ENCODE measurements at places on chromosomes 1 and 21.
A peak's percentile ranks its signal among the peaks of the same experiment; 100 is the strongest.

DNA sequence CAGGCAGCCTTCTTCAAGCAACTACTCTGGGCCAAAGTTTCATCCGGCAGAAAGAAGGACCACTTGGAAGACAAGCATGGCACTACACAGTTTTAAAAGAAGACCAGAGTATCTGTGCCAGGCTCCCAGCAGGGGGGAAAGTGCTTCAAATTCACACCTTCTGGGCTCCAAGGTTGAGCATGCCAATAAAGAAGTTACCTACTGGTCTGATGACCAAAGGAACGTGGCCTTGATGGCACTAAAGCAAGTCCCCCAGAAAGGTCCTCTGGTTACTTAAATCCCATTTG, 73.5 kb downstream of the CD46 start:
- no peak for DNase-seq

DNA sequence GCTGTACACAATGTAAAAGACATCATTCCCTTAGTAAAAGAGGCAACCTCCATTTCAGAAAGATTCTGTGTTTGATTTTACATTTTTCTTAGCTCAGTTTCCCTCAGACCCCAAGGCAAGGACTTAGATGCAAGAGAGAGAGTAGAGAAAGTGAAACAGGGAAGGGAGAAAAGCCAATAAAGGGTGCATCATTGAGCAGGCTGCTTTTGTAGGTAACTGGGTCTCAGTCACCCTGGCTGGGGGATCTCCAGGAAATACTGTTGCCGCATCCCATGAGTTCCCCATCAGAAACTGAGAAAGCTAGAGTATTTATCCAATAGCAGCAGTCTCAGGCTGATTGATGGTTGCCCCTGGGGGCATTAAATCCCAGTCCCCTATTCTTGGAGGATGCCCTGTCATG, 23.1 kb upstream of the DNAH14 start:
- no peak for DNase-seq

DNA sequence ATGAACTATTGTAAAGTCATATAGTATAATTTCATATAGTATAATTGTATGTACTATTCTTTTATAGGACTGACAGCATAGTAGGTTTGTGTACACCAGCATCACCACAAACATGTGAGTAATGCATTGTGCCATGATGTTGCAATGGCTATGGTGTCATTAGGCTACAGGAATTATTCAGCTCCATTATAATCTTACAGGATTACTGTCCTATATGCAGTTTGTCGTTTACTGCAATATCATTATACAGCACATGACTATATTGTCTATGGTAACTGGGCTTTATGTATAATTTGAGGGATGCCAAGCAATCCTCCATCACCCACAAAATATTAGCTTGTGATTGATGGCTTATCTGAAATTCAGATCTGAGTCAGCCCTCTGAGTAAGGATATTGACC, 54.2 kb upstream of the PBX1 start:
- peak; percentile 26 for DNase-seq

DNA sequence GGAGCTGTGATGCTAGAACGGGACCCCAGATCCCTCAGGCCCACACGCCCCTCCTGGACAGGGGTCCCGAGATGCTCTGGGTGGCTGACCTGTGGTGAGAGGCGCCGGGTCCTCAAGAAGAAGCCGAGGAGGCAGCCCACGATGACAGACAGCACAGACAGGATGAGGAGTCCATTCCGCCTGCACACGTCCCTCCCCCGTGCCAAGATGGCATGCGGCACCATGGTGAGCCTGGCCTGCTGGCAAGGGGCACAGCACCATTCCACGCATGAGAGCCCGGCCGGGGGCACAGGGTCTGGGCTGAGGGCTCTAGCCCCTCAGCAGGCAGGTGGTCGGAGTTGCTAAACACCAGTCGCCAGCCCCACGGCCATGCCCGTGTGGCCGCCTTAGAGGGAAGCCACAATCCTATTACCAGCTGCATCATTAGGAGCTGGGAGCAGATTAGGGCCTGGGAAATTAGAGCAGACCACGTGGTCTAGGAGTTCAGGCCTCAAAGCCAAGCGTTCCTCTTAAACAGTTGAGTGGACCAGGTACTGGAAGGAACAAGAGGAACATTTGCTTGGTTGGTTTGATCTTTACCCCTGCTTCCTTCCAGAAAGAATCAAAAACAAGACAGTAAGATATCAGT, at the start of gene SLC1A7:
TSS of gene SLC1A7 (minus strand) at position 413 of the 628 bp plus-strand sequence. CDS start at position 224, 189 bp downstream.
- DNase-seq = no peak

- no peak for DNase-seq
Measured at GRCh38 chr1:11314959-11315358, 42.0 kb downstream of the UBIAD1 start.

GRCh38 chr21:38756746-38757145, 49.0 kb upstream of the ETS2 start:
- no peak for DNase-seq

DNA sequence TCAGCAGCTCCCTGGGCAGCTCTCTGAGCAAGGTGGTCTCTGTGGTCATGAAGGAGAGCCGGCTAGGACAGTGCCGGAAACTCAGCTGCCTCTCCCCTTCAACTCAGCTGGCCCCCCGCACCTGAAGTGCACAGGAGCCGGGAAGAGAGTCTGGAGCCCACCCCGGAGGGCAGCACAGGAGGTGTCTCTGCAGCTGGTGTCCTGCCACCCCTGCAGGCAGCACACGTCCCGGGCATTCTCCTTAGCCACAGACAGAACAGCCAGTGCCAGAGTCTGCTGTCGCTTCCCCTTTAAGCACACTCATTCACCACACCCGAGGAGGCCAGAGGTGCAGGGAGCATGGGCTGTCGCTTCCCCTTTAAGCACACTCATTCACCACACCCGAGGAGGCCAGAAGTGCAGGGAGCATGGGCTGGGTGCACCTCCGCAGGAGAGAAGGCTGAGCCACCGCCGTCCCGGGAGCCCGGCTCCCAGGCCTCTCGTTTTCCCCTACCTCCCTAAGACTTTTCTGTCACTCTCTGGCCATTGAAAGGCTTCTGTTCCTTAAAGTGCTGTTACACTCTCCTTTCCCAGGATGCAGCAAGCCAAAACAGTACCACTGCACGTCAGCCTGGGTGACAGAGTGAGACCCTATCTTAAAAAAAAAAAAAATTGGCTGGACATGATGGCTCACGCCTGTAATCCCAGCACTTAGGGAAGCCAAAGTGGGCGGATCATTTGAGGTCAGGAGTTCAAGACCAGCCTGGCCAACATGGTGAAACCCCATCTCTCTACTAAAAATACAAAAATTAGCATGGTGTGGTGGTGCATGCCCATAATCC, 16.9 kb upstream of the SAMD11 start:
- DNase-seq = peak; percentile 63

Data from H4 (cell line).